Prostate gland (tissue), 2 donors: ENCODE measurements at places on chromosomes 3 and 15.

DNA sequence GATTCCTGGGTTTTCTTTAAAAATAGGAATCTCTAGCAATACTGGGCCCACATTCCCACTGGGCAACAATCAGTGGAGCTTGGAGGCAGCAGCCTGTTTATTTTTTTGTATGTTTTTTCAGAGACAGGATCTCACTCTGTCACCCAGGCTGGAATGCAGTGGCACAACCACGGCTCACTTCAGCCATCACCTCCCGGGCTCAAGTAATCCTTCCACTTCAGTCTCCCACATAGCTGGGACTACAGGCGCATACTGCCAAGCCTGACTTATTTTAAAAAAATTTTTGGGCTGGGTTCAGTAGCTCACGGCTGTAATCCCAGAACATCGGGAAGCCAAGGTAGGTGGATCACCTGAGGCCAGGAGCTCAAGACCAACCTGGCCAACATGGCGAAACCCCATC is 29.1 kb upstream of the GNB5 start:
- no peaks in the 10 kb centered on the region for H3K36me3 ChIP-seq
- H3K27ac ChIP-seq, result no peak overlapping the region

DNA sequence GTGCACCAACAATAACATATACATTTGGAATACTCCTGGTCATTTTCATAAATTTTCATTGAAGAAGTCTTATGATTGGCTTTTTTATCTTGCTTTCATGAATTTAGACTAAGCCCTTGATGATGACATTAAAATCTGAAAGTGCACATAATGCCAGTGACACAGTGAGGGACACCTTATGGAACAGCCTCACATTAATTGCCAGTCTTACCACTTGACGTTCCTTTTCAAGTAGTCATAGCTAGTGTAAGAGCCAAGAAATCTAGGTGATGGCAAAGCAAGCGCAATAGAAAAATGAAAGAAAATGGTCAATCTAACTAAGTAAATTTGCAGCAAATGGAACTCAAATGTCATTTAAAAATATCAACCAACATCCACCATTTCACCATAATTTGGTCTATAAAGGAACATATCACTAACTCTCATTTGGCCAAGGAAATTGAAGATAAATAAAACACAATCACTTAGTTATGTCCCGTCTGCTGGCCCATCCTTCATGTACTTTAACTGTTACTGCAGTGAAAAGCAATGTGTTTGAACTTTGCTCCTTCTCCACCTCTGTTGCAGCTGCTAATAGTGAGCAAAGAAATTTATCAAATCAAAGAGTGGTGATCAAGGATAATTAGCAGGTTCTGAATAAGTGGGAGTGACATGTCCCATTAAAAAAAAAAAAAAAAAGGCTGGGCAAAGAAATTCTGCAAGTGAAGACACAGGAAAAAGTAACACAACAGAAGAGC is 110.0 kb downstream of the TJP1 start:
- no peak overlapping the region for H3K27ac ChIP-seq
- H3K27me3 ChIP-seq, result no peaks in the 10 kb centered on the region
- peaks cover 3% of the 10 kb centered on the region for H3K36me3 ChIP-seq
- no peak overlapping the region for H3K4me3 ChIP-seq
- DNase-seq, result no peak

GRCh38 chr15:60918234-60918959 is 310.7 kb downstream of the RORA start:
- no peaks in the 10 kb centered on the region for H3K36me3 ChIP-seq
- H3K27me3 ChIP-seq, result no peaks in the 10 kb centered on the region

DNA sequence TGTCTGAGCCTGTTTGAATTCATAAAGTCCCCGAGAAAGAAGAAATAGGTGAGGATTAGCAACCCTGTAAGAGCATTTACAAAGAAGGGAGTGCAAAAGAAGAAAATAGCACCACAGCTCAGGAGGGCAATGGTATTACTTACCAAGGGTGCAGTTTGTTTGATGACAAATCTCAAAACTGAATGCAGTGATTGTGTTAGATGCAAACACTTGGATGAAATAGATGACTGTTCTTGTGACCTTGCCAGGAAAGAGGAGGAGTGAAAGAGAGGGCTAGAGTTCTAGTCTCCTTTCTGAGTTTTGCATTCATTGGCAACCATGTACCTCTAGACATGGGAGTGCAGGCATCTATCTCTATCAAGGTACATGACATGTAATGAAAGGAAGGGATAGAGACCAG is 1030.8 kb upstream of the CFAP20DC start:
- no peaks in the 10 kb centered on the region for H3K36me3 ChIP-seq
- DNase-seq, result no peak
- no peak overlapping the region for H3K4me3 ChIP-seq

- no peaks in the 10 kb centered on the region for H3K27me3 ChIP-seq
- no peak overlapping the region for H3K4me3 ChIP-seq
- no peak for DNase-seq
- no peaks in the 10 kb centered on the region for H3K36me3 ChIP-seq
- H3K4me1 ChIP-seq, result no peaks in the 10 kb centered on the region
Observed at GRCh38 chr3:61821823-61822251, 260.5 kb downstream of the PTPRG start.

DNA sequence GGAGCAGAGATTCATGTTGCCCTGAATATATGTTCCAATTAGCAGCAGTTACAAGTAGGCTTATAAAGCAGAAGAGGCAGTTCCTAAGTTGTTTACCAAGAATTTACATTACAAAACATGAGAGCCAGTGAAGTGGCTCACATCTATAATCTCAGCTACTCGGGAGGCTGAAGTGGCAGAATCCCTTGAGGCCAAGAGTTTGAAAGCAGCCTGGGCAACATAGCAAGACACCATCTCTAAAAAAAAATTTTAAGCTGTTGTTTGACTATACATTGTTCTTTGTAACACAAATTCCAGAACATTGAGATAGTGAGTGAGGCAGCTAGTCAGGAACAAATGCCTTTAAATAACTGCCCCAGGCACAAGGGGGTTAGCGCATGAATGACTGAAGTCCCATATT is 10.3 kb upstream of the ZMAT3 start:
- no peaks in the 10 kb centered on the region for H3K27me3 ChIP-seq
- H3K27ac ChIP-seq, result no peak overlapping the region
- H3K36me3 ChIP-seq, result no peaks in the 10 kb centered on the region
- H3K4me1 ChIP-seq, result no peaks in the 10 kb centered on the region
- H3K4me3 ChIP-seq, result no peak overlapping the region
- no peak for DNase-seq

DNA sequence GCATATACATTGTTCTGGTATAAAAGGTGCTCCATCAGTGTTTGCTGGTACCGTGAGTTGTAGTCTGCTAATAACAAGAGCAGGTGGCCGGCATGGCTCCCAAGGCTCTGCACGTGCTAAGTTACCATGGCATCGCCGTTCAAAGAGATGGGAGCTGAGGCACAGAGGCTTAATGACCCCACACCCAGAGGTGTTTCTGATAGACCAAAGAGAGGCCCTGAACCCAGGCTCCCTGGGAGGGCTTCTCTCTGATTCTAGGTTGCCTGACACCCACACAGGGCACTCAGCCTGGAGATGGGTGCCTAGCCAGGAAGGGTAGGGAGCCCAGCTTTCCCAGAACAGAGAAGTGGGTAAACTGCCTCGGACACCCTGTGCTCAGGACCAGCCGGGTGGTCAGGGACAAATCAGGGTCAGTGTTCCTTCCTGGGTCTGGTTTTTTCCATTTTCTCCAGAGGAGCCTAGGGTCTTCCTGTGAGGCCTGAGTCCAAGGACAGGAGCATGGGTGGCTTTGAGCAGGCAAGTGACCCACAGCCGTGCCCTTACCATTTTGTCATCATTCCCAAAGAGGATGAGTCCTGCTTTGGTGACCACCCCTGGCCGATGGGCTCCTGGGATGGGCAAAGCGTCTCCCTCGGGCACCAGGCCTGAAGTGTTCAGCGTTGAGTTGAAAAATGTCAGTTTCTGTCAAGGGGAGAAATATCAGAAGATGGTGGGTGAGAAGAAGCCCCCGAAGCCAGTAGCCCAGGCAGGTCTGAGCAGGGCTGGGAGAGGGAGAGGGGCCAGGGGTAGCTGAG is 27.3 kb downstream of the ALDH1L1 start:
- H3K4me1 ChIP-seq, result no peaks in the 10 kb centered on the region
- no peaks in the 10 kb centered on the region for H3K36me3 ChIP-seq

GRCh38 chr15:78564743-78565096 is 600 bp upstream of the CHRNA5 start:
- no peaks in the 10 kb centered on the region for H3K27me3 ChIP-seq
- H3K27ac ChIP-seq, result peak overlapping the region; percentile 65
- no peaks in the 10 kb centered on the region for H3K36me3 ChIP-seq
- no peaks in the 10 kb centered on the region for H3K4me1 ChIP-seq
- H3K4me3 ChIP-seq, result no peak overlapping the region

GRCh38 chr3:140540262-140540661 is 137.6 kb upstream of the TRIM42 start:
- DNase-seq, result no peak
- H3K27ac ChIP-seq, result no peak overlapping the region
- no peaks in the 10 kb centered on the region for H3K36me3 ChIP-seq
- no peaks in the 10 kb centered on the region for H3K4me1 ChIP-seq
- no peaks in the 10 kb centered on the region for H3K27me3 ChIP-seq
- H3K4me3 ChIP-seq, result no peak overlapping the region

- no peak overlapping the region for H3K4me3 ChIP-seq
- H3K27me3 ChIP-seq, result no peaks in the 10 kb centered on the region
Observed at GRCh38 chr15:89067751-89068150, 20.5 kb upstream of the ABHD2 start.

DNA sequence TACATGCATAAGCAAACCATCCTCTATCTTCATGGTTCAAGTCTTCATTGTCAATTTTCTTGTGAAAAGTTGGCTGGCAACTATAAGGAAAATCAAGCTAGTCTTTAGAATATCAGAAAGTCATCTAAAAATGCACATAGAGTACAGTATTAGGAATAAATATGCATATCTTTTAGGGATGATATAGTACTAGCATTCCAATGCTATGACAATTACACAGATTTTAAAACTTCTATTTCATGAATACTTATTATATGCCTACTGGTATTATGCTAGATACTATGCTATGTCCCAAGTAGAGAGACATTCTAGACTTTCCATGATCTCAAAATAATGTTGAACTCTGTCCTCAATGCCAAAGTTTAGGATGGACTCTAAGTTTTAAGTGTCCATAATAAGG is 81.3 kb upstream of the NAALADL2 start:
- H3K36me3 ChIP-seq, result no peaks in the 10 kb centered on the region
- H3K4me1 ChIP-seq, result no peaks in the 10 kb centered on the region
- H3K4me3 ChIP-seq, result no peak overlapping the region
- H3K27me3 ChIP-seq, result no peaks in the 10 kb centered on the region
